ENCODE measurements at places on chromosomes 5 and 9. TPM values are rescaled to one million over a fixed set of nuclear protein-coding genes. Genes with fewer than 3 reads are reported as not detected.

PDCD1LG2 gene
- polyA plus RNA-seq, result not detected

LOX gene
- not detected for polyA plus RNA-seq

- DNase-seq, result no peak
Observed at GRCh38 chr5:135255461-135256178, 143.4 kb downstream of the MACROH2A1 start.

SLCO6A1 gene
- polyA plus RNA-seq, result not detected

BTNL3 gene
- polyA plus RNA-seq, result not detected

DNA sequence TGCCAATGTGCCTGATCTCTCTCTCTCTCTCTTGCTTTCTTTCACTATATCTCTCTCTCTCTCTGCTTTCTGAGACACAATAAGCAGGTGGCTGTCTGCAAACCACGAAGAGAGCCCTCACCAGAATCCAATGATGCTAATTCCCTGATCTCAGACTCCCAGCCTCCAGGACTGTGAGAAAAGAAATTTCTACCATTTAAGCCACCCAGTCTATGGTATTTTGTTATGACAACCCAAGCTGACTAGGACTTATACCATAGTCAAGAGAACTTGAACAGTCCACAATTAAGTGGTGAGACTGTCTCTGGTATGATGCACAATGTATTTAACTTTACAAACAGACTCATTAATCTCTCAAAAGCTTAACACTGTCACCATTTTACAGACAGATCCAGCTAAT is 67.0 kb downstream of the NFIB start:
- DNase-seq, result no peak

DNA sequence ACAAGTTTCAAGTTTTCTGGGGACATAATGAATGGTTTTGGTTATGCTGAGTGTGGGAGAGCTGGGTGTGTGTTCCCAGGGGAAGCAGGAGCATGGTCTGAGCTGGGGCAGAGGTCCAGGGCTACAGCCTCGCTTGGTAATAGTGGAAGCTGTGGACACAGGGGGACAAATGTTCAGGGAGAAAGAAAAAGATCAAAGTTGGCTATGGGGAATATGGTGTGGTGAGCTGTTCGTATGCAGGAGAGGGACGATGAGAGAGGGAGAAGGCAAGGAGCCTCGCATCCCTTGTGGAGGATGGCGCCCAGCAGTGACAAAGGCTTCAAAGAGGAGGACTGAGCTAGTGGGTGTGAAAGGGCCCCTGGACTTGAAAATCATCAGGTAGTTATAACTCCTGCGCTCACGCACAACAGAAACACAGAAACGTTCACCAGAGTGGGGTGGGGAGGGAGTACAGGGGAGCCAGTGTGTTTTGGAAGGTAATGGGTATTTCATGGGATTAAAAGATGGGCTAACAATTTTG is 77.2 kb downstream of the TENT4A start:
- no peak for DNase-seq

DNA sequence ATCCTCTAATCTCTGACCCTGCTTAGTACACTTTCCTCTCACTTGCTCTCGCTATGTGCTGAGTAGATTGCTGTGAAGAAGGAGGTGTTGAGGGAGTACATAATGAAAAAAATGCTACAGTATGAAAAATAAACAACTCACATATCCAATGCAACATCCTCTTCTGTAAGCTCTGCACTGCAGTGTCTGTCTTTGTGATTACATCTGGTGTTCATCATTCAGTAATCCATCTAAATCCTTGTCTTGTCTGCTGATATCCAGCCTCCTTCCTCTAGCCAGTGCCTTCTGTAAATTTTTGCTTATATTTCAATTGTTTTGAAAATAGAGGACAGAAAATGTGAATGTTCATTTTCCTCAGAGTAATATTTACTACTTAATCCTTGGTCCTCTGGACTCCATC is 57.4 kb upstream of the CDH12 start:
- no peak for DNase-seq

DNA sequence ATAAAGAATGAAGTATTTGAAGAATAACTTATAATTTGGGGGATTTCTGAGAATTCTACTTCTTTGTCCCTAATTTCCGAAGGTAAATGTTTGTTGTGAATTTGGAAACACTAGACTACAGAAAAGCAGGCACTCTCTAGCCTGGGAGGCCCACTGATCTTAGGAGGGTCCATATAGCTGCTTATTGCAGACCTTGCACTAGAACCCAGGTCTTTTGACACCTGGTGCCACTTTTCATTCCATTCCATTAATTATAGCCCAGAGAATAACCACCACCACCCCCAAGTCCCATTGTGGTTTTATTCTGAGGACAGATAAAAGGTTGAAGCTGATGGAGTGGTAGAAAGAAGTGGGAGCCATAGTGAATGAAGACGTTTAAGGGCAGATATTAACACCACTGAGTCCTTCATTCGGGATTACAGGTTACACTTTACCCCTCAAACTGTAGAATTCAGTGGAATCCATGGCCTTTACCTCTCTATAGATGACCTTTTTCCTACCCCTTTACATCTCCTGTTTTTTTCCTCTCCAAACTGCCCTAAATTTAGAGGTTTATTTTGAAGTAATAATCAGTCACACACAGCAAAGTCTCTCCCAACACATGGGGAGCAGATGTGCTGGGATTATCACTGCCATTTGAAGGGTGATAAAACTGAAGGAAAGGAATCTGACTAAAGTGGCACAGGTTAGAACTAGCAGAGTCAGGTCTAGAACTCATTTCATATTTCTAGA is 12.0 kb upstream of the PSMD5 start:
- DNase-seq, result no peak

DNA sequence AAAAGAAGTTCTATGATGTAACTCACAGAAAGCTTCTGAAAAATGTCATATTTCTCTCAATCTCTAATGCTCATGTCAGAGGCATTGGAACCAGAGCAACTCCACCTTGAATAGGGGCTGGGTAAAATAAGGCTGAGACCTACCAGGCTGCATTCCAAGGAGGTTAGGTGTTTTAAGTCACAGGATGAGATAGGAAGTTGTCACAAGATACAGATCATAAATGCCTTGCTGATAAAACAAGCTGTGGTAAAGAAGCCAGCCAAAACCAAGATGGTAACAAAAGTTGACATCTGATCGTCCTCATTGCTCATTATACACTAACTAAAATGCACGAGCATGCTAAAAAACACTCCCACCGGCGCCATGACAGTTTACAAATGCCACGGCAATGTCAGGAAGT is 411.1 kb upstream of the GRIA1 start:
- DNase-seq, result no peak

- no peak for DNase-seq
Observed at GRCh38 chr9:119289740-119290433, 79.3 kb downstream of the BRINP1 start.

DNA sequence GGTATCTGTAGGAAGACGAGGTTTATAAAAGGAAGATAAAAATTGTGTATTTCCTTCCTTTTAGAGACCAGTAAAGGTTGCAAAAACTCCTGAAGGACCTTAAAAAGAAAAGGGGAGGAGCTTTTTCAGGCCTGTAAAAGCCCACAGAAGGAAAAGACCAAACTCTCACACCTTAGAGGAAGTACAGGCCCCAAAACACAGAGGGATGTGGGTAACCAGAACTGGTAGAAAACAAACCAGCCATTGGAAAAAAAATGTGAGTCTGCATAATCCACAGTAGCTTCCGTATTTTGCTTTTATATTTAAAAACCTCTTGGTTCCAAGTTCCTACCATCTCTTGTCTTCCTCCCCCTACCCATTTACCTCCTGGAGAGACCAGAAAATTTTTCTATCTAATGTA is 8.5 kb downstream of the GIN1 start:
- DNase-seq, result peak; percentile 61

DNA sequence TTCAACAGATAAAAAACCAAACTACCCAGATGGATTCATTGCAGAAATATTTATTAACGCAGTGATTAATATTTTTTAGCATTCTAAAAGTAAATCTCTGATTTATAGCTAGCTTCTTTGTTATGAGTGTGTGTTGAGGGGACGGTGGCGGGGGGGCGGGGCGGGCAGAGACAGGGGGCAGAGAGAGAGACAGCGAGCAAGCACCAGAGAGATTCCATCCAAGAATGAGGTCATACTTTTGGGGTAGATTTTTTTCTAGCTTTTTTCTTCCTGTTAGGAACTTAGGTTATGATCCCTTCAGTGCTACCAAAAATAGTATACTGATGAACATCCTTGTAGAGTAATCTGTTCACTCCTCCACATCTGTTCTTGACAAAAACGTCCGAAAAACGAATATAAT is 500 bp upstream of the ZNF883 start:
- no peak for DNase-seq

DNA sequence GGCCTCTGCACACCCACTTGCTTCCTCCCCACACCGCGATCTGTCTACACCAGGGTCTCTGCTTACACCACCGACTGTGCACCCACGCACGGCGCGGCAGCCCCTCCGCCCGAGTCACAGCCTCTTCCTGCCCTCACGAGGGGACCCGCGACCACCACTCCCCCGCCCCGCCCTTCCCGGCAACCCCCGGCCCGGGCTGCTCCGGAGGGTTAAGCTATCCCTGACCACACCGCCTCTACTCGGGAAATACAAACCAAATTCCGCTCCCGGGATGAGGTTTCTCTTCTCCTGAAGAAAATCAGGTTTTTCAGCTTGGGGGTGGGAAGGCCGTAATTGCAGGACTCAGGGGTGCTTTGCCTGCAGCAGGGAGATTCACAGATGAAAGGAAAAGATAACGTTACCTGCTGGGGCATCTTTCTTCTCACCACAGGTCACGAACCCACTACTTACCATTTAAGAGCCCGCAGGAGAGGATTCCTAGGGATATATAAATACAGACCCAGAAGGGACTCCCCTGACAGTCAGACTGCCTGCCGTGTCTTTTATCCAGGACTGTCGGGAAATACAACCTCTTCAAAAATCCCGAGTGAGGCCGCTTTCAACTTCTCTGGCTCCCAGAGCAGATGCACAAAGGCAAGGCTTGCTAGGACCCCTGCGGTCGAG is 63.5 kb downstream of the ROR2 start:
- DNase-seq, result no peak

ADAMTS16 gene
- polyA plus RNA-seq, result not detected

GRCh38 chr5:38045446-38045845 is 205.6 kb upstream of the GDNF start:
- DNase-seq, result no peak

DNA sequence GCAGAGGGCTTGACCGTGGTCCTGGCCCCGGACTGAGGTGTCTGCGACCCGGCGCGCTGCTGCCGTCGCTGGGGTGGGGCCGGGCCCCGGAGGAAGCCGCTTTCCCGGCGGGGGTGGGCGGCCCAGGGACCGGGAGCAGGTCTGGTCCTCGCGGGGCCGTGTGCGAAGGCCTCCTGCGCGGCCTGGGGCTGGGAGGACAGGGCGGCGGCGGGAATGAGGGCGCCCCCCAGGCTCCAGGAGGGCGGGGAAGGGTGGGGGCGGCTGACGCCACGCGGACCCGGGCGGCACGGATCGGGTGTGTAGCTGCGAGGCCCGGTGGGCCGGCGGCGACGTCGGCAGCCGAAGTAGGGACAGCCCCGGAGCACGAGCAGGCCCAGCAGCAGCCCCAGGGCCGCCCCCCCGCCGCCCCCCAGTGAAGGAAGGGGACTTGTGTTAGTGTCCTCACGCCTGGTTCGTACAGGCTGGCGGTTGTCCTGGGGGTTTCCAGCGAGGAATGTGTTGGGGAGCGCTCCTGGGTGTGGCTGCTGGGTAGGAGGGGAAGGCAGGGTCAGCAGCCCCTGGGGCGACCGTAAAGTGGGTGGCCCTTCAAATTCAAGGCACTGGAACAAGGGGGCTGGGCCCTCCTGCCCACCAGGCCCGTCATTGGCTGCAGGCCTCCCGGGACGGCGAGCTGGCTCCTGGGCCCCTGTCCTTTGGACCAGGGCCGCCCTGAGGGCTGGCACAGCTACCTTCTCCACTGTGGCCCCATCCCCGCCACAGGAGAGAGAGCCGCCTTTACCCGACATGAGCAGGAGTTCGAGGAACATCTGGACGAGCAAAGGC is 597 bp upstream of the TMEM250 start:
- DNase-seq, result no peak

F2R gene
- 106 TPM for polyA plus RNA-seq

DNA sequence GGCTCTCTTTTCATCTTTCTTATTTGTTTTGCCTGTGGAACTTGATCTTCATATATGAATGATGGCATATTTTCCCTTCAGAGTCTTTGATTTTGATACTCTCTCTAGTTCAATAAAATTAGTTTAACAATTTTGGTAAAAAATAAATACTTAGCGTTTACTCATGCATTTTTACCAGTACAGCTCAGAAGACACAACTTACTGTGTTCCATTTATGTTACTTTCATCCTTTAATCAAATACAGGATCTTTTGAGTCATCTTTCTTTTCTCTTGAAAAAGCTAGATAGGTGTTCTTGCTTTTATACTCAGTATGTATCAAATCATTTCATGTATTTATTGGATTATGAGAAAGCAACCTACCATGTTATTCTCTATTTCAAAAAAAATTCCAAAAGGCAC is 47.1 kb upstream of the RICTOR start:
- no peak for DNase-seq

DNA sequence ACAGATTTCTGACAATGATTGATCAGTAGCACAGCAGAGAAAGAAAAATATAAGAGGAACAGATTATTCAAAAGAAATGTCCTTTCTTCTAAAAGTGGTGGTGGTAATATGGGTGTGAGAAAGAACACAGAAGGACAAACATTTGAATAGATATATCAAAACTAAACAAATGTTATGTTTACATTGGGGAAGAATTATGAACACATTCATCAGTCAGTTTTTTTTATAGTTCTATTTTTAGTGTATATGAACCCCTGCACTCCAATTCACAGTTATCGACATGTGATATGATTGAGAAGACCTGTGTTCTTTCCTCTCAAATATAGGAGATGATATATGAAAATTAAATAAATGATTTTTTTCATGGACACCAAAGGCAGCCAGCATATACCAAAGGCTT is 128.6 kb downstream of the NNT start:
- no peak for DNase-seq

DNA sequence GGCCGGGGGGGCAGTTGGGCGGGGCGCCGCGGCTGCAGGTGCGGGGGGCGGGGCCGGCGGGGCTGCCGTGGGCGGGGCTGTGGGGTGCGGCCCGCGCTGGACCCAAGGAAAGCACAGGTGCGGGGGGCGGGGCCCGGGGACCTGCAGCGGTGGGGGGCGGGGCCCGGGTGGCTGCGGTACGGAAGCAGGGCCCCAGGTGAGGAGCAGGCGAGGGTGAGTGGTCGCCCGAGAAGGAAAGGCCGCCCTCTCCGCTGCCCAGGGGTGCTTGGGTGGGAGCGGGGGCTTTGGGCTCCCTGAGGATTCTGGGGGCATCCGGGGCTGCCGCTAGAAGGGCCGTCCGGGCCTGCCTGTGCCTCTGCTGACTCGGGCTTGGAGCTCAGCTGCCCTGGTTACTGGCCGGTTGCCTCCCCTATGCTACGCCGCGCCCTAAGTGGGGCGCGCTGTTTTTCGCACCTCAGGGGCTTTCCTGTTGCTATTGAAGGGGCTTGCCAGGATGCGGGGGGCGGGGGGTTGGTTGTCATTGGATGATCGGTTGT is 767 bp downstream of the RALGPS1 start:
- peak; percentile 4 for DNase-seq
